ENCODE measurements at places on chromosomes 4 and X. TPM values are rescaled to one million over a fixed set of nuclear protein-coding genes. Genes with fewer than 3 reads are reported as not detected.

The HCCS gene
- 17.2 TPM for total RNA-seq

The TRIM60 gene
- not detected for total RNA-seq

The TMEM255A gene
- 3.3 TPM for total RNA-seq

The ITGB1BP2 gene
- 140 TPM for total RNA-seq

The TEX13C gene
- total RNA-seq: not detected

The FOXR2 gene
- not detected for total RNA-seq

The SOX3 gene
- total RNA-seq: 0.04 TPM

The CXCR3 gene
- total RNA-seq: not detected

The ZNF518B gene
- 22.3 TPM for total RNA-seq

The TMEM271 gene
- 0.04 TPM for total RNA-seq

The NOX1 gene
- total RNA-seq: not detected

The HPF1 gene
- 24.3 TPM for total RNA-seq

The ZNF157 gene
- 0.35 TPM for total RNA-seq

The SRPX2 gene
- 29.7 TPM for total RNA-seq

The BANK1 gene
- 0.27 TPM for total RNA-seq

The FDCSP gene
- total RNA-seq: 0.13 TPM

GRCh38 chr4:114562176-114562904 lies 36.3 kb upstream of the UGT8 start:
- DNase-seq: no peak

DNA sequence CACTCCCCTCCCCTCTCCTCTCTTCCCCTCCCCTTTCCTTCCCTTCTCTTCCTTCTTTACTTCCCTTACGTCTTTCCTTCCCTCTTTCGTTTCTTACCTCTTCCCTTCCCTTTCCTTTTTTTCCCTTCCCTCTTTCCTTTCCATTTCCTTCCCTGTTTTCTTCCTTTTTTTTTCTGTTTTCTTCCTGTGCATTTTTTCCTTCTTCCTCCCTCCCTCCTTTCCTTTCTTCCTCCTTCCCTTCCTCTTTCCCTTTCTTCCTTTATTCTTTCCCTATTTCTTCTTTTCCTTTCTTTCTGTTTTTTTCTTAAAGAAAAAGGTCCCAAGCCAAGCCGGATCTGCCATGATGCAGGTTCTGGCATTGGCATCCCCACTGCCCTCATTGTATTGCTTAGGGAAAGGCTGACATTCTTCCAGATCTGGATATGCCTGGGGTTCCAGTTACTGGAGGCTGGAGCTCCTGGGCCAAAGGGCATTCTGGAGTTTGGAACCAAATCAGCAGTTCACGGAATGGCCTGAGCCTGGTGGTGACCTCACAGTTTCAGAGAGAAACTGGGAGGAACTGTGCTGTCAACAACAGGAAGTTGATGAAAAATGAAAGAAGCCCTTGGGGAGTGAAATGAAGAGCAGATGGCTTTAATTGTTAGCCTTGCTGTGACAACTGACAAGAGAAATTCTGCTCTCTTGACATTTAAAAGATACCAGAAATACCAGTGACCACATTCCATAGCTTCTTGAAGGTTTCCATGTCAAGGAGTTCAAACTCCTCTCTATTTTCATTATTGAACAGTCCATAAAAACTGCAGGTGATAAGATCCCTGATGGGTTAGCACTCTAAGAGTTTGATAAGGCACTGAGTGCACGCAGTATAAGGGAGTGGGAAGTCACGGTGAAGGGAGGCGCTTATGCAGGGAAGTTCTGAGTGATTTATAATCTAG lies 622.1 kb downstream of the SPRY1 start:
- DNase-seq: peak; percentile 86

GRCh38 chr4:7103031-7103606 lies 35.3 kb upstream of the GRPEL1 start:
- DNase-seq: peak; percentile 84

- peak; percentile 20 for DNase-seq
Observed at GRCh38 chr4:55604996-55605395, 13.0 kb upstream of the PDCL2 start.

GRCh38 chrX:38006291-38006690 lies at the start of gene SYTL5:
SYTL5 (plus strand) TSS chrX:38006553; CDS start chrX:38033890, 27,337 bp downstream.
- DNase-seq: no peak

DNA sequence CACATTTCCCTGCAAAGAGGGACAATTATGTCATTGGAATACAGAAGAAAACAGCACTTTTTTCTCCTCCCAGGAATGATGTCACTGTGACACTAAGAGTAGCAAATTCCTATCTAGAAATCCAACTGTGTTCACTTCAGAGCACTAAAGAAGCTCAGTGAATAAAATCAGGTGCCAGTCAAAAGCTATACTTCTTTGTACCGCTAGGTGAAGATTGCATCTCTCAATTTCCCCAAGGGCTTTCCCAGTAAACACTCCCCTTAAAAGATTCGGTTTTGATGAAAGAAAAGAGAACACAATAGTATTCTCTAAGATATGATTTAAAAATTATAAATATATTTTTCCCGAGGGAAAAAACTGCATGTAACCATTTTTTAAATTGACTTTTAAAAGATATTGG lies 104.7 kb upstream of the MID1 start:
- no peak for DNase-seq

DNA sequence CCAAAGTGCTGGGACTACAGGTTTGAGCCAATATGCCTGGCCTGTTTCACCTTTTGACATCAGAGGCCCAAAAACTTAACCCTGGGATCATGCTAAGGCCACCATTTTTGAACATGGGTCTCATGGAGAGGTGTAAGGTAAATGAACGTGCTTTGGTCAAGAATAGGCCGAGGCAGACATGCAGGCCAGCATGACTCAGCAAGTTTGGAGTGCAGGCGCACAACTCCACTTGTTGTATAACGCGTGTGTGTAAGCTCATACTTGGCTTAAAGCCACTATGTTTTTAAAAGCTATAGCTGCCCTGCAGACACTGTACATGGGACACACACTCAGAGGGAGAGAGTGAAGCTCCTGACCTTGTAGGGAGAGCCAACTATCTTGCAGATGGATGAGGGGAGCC lies 43.8 kb upstream of the HPSE start:
- DNase-seq: no peak

GRCh38 chr4:52106191-52106590 lies 55.1 kb downstream of the SPATA18 start:
- DNase-seq: peak; percentile 70

- peak; percentile 56 for DNase-seq
Observed at GRCh38 chr4:122576261-122577188, 44.3 kb downstream of the IL21 start.

GRCh38 chrX:136835761-136836160 lies 44.8 kb downstream of the RBMX start:
- DNase-seq: no peak

GRCh38 chrX:119604766-119605463 lies 1.3 kb downstream of the NKRF start:
- DNase-seq: peak; percentile 16

GRCh38 chrX:41472231-41472815 lies 25.2 kb downstream of the NYX start:
- no peak for DNase-seq

DNA sequence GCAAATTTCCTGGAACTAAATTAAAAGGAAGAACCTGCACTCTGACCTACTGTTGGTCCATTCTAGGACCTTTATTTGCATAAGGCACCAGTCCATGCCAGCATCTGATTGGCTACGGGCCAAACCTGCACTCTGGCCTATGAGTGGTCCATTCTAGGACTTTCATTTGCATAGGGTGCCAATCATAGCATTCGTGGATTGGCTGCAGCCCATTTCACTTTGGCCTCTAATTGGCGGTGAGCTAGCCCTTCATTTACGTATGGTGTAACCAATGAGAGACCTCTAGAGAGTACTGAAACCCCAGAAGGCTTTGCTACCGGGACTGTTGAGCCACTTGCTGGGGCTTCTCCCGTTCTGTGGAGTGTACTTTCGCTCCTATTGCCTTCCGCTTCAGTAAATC lies 6.1 kb upstream of the RNF175 start:
- no peak for DNase-seq

DNA sequence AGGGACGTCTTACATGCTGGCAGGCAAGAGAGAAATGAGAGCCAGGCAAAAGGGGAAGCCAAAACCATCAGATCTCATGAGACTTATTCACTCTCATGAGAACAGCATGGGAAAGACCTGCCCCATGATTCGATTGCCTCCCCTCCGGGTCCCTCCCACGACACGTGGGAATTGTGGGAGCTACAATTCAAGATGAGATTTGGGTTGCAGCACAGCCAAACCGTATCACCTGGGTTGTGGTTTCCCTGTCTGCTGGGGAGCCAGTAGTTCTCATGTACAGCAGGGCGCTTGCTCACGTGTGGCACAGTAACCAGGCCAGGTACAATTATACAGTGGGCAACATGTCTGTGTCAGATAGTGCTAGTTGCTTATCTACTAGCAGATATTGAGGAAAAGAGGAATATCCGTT lies 11.1 kb upstream of the RS1 start:
- DNase-seq: no peak

- no peak for DNase-seq
Observed at GRCh38 chrX:103498786-103499185, 20.5 kb downstream of the RAB40A start.

GRCh38 chr4:28228561-28229491 lies 1368.2 kb downstream of the STIM2 start:
- peak; percentile 54 for DNase-seq

GRCh38 chr4:78665216-78665770 lies 110.9 kb upstream of the BMP2K start:
- no peak for DNase-seq

DNA sequence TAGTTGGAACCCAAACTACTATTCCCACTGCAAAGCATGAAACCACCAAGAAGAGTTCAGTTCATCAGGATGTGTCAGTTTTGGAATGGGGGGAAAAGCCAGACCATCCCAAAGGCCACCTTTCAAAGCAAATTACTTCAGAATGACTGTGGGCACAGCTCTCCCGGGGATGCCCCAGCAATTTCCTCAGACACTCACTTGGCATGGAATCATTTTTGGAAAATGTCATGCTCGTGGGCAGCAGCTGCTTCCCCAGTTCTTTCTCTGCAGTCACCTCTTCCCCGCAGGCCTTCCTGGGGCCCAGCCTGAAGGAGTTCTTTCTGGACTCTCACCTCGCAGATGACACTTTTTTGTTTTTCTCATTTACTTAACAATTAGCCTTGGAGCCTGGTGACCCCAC lies 350.3 kb downstream of the NR3C2 start:
- DNase-seq: no peak

DNA sequence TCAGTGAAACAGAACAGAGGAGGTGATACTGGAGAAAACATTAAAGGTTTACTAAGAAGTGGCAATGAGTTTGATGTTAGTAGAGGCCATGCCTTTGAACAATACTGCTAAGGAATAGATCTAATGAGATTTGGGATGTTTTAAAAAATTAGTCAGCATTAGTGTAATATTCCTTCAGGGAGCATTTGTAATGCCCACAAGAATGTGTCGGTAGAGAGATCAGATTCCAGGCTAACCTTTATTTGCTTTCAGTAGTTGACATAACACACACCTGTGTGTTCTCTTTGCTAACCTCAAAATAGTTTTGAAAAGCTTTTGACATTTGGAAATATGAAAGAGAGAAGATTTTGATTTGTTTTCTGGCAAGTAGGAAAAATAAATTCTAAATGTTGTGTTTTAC lies 328.8 kb downstream of the BMPR1B start:
- no peak for DNase-seq

- peak; percentile 61 for DNase-seq
Observed at GRCh38 chr4:138475116-138475515, 233.0 kb upstream of the SLC7A11 start.

GRCh38 chrX:34632384-34632783 lies 24.7 kb downstream of the TMEM47 start:
- no peak for DNase-seq

DNA sequence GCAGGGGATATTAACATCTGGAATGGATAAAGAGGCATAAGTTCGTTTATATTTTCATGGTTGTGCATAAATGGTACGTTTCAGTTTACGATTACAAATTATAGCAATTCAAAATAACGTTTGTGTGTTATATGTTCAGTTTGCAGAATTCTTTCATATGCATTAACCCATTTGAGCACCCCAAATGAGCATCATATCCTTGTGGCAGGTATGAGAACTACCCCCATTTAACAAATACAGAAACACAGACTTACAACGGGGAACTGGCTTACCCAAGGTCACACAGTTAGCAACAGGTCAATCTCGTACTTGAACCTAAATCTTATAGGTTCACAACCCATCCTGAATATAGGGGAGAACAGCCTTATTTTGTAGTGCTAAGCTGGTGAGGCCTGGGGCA lies 33.1 kb downstream of the EDNRA start:
- DNase-seq: no peak

GRCh38 chr4:184165291-184165690 lies 52.4 kb downstream of the ENPP6 start:
- no peak for DNase-seq

Data from muscle of leg (tissue), 16 donors.